Activated CD8-positive, alpha-beta T cell treated with anti-CD3 and anti-CD28 coated beads, Interleukin-2, amount 10 ng/mL, durations not matched to agents 7 days and 5 days (primary cell): ENCODE measurements at places on chromosomes 12 and 14. TPM values are rescaled to one million over a fixed set of nuclear protein-coding genes. Genes with fewer than 3 reads are reported as not detected.

DNA sequence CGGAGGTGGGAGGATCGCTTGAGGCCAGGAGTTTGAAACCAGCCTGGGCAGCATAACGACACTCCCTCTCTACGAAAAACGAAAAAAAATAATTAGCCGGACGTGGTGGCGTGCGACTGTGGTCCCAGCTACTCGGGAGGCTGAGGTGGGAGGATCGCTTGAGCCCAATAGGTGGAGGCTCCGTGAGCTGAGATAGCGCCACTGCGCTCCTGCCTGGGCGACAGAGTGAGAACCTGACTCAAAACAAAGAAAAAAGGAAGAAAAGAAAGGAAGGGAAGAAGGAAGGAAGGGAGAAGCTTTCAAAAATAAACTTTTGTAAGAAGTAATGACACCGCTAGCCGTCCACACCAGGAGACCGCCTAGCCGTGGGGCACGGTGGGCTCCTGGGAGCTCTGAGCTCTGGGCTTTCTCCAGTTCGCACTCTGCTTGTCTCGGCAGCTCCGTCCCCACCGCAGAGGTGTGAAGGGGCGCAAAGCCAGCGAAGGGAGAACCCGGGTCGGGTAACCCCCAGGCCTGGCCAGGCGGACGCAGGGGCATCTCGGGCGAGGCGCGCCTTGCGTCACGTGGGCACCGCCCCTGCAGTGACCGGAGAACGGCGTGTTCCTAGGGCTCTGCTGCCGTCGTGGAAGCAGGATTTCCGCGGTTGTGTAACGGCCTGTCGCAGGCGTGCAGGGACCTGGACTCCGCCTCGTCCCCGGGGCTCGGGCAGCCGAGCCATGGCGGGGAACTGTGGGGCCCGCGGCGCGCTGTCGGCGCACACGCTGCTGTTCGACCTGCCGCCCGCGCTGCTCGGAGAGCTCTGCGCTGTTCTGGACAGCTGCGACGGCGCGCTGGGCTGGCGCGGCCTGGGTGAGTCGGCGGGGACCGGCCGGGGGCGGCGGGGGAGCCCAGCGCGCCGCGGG, at the start of gene IRAK3:
Gene IRAK3 (plus strand): TSS at position 631 of the 902 bp plus-strand sequence. CDS start 86 bp downstream, at position 717.
- DNase-seq, result peak; percentile 53
- peaks cover 4% of the 10 kb centered on the region for H3K4me1 ChIP-seq
- peak within 1 kb of the TSS; percentile 42 for H3K4me3 ChIP-seq
- peaks cover 4% of the 10 kb centered on the region for H3K36me3 ChIP-seq
- H3K27me3 ChIP-seq, result peaks cover 45% of the 10 kb centered on the region
- no peak within 1 kb of the TSS for H3K27ac ChIP-seq

GRCh38 chr12:89907659-89908058, 199.0 kb upstream of the ATP2B1 start:
- H3K36me3 ChIP-seq, result no peaks in the 10 kb centered on the region

DNA sequence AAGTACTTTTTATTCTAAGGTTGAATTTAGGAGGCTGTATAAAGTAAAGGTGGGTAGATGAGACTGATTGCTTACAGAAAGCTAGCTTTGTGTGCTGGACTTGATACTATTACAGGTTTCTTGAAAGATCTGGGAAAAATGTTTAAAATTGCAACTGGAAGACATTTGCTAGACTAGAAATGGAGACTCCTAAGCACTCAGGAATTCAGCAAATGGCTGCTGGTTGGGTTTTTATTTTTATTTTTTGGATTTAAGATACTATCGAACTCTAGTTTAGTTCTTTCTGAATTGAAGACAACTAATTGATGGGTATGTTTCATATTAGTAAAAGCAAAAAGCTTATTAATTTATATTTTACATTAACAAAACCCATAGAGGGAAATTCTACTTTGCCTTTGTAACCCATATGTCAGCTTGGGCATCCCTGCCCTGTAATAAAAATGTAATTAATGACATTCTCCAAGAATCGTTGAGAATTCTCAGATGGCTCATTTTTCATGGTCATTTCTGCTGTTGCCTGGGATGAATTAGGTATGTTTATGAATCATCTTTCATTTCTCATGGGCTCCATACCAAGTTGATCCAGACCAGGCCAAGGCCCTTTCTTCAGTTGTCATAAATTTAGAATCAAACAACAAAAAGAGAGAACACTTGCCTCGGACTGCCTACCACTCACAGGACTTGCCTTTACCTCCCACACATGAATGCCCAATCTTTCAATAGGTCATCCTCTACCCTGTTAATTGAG, 102.1 kb downstream of the ERGIC2 start:
- no peak for DNase-seq
- H3K27me3 ChIP-seq, result no peaks in the 10 kb centered on the region
- H3K4me1 ChIP-seq, result no peaks in the 10 kb centered on the region
- H3K4me3 ChIP-seq, result no peak overlapping the region
- H3K27ac ChIP-seq, result no peak overlapping the region
- peaks cover 2% of the 10 kb centered on the region for H3K36me3 ChIP-seq

DNA sequence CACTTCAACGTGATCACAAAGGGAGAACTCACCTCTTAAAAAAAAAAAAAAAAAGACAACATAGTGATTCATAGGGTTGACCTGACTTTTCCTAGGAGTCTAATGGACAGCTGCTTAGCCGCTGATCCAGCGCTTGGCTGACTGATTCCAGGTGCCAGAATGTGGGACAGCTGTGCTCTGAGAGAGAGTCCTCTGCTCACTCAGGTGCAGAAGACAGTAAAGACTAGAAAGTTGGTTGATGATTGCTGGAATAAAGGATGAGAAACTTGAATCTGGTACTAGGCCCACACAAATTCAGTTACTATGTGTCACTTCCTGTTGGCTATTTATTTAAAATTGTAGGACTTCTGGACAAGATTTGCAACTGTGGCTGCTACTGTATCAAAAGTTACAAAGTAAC, 229.4 kb downstream of the CHST11 start:
- peaks cover 96% of the 10 kb centered on the region for H3K4me1 ChIP-seq
- peak overlapping the region; percentile 94 for H3K27ac ChIP-seq
- H3K4me3 ChIP-seq, result no peak overlapping the region

Gene TMEM229B
- 10.0 TPM for total RNA-seq

DNA sequence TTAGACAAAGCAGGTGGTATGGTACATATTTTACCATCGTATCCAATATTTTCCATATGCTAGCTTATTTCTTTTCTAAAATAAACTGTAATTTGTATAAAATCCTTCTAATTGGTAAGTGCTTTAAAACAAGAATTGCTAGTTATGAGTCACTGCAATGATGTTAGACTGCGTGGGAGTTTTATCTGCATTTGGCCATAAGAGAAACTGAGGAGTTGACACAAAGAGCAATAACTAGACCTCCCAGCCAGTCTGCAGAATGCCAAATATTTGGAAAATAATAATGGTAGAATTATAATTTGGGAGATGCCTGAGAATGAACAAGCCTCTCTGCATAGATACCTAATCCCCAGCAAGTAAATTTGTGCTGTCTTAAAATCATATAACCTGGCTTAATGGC, 61.7 kb upstream of the PTPRR start:
- no peak for DNase-seq
- no peak overlapping the region for H3K4me3 ChIP-seq
- H3K36me3 ChIP-seq, result no peaks in the 10 kb centered on the region
- H3K4me1 ChIP-seq, result no peaks in the 10 kb centered on the region
- H3K27me3 ChIP-seq, result no peaks in the 10 kb centered on the region

Gene FGF6
- not detected for total RNA-seq
